ENCODE measurements at places on chromosomes 12 and 14.

- no peak for DNase-seq
Measured at GRCh38 chr12:117968826-117969659, at the start of gene KSR2. TSS of gene KSR2 (minus strand) at chr12:117968990. CDS start at chr12:117968255, 735 bp downstream.

- no peak for DNase-seq
Measured at GRCh38 chr12:4251216-4251891, 22.2 kb upstream of the CCND2 start.

GRCh38 chr14:58533446-58533845 is 104.3 kb upstream of the DACT1 start:
- DNase-seq = no peak

DNA sequence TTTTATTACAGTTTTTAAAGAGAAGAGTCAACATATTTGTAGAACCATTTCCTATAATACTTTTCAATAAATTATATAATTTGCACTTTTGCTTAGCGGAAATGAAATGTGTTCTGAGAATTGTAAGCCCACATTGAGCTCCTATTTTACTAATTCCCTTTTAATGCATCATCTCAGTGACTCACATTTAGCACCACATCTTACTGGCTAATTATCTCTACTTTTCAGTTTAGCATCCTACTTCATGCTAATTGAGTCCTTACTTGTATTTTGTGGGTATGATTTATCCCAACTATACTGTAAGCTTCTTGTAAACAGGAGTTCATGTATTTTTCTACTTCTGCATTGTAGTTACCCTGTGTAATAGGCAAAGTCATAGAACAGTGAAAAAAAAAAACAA is 67.5 kb downstream of the TMX1 start:
- no peak for DNase-seq

DNA sequence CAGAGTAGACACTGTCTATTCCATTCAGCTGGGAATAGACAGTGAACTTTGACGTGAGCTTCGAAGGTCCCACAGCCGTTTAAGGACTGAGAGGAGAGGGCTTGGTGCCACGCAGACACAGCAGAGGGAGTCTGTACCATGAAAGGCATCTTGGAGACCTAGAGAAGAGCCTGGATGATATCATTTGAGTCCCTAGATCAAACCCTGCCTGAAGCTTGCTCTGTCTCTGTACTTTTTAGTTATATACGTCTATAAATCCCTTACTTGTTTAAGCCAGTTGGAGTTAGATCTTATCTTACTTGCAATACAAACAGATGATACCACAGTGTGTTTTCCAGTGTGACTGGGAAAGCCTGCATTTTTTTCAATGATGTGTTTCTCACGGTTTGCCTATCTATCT is 128.9 kb upstream of the RTL1 start:
- no peak for DNase-seq

All from LHCN-M2 (cell line).